ENCODE measurements at places on chromosomes 6 and 20.
A peak's percentile ranks its signal among the peaks of the same experiment; 100 is the strongest.

DNA sequence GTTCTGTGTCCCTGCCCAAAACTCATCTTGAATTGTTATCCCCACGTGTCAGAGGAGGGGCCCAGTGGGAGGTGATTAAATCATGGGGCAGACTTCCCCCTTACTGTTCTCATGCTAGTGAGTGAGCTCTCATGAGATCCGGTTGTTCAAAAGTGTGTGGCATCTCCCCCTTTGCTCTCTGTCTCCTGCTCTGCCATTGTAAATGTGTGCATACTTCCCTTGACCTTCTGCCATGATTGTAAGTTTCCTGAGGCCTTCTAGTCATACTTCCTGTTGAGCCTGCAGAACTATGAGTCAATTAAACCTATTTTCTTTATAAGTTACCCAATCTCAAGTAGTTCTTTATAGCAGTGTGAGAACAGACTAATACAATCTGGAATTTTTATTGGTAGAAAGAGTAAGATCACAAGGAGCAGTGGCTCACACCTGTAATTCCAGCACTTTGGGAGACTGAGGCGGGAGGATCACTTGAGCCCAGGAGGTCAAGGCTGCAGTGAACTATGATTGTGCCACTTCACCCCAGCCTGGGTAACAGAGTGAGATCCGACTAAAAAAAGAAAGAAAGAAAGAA lies 47.1 kb upstream of the SLC22A16 start:
- no peak for DNase-seq
- no peak overlapping the region for H3K4me3 ChIP-seq
- peaks cover 9% of the 10 kb centered on the region for H3K27me3 ChIP-seq
- H3K4me1 ChIP-seq = peaks cover 7% of the 10 kb centered on the region

DNA sequence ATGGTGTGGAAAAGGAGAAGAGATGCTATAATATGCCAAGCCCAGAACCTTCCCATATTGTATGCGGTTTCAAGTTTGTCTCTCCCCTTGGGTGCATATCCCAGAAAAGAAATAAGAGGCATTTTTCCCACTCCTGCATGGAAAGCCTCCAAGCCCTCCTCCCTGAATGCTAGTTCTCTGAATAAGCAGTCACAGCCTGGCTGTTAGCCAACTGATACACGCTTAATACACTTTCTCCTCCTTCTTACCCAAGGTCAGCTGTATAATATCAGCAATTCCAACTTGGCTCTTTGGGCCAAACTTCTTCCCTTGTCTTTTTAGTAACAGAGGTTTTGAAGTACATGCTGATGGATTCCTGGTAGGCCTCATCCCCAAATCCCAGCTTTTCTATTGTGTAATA lies 440.1 kb downstream of the EPHA7 start:
- H3K4me1 ChIP-seq = no peaks in the 10 kb centered on the region
- no peak overlapping the region for H3K4me3 ChIP-seq
- no peak for DNase-seq
- no peak overlapping the region for H3K27ac ChIP-seq
- no peaks in the 10 kb centered on the region for H3K27me3 ChIP-seq
- no peaks in the 10 kb centered on the region for H3K36me3 ChIP-seq

DNA sequence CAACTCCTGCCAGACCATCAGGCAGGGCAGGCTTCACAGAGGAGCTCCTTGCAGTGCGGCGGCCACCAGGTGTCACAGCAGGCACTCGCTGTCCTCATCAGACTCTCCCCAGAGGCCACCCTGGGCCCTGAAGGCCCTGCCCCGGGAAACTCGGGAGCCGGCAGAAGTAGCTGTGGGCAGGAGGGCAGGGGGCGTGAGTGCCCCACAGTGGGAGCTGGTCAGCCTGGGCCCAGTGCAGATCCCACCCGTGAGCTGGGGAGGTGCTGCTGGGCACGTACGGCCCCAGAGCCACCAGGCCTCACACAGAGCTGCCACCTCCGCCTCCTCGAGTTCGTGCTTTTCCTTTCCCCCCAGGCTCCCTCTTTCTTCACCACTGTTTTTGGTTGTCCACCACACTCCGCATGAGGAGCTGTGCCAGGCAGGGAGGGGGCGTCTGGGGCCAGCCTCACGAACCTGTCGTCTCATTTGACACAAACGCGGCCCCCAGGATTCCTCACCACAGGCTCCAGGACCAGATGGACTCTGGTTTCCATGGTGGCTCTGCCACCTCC lies 33.8 kb downstream of the FRMD1 start:
- DNase-seq = no peak
- H3K27me3 ChIP-seq = no peaks in the 10 kb centered on the region
- H3K36me3 ChIP-seq = no peaks in the 10 kb centered on the region
- H3K4me3 ChIP-seq = no peak overlapping the region

- no peaks in the 10 kb centered on the region for H3K4me1 ChIP-seq
- no peak for DNase-seq
- H3K4me3 ChIP-seq = no peak overlapping the region
- H3K27ac ChIP-seq = no peak overlapping the region
- no peaks in the 10 kb centered on the region for H3K36me3 ChIP-seq
Measured at GRCh38 chr6:74213995-74214394, 518.0 kb downstream of the CD109 start.

- DNase-seq = no peak
- no peak overlapping the region for H3K27ac ChIP-seq
- peaks cover 46% of the 10 kb centered on the region for H3K4me1 ChIP-seq
- no peaks in the 10 kb centered on the region for H3K27me3 ChIP-seq
- H3K4me3 ChIP-seq = no peak overlapping the region
Measured at GRCh38 chr6:56757588-56757984, 114.9 kb upstream of the DST start.

DNA sequence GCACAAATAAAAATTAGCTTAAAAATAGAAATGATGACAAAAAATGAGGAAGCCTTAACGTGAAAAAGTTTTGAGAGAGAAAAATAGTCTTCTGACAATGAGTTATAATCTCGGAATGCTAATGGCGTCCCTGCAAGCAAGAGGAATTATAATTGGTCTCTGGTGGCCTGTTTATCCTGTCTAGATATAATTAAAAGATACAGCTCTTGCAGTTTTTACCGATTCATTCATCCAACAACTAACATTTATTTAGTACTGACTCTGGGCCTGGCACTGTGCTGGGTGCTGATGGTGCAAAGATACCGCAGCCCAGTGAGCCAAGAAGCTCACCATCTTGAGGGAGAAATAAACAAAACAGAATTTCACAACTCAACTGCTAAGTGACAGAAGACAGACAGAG lies 31.6 kb upstream of the ANKRD60 start:
- H3K36me3 ChIP-seq = peaks cover 3% of the 10 kb centered on the region
- no peak overlapping the region for H3K27ac ChIP-seq
- DNase-seq = no peak
- H3K27me3 ChIP-seq = no peaks in the 10 kb centered on the region

GRCh38 chr6:122363769-122364483 lies 35.5 kb upstream of the HSF2 start:
- no peak overlapping the region for H3K27ac ChIP-seq
- H3K4me1 ChIP-seq = no peaks in the 10 kb centered on the region
- no peaks in the 10 kb centered on the region for H3K36me3 ChIP-seq
- H3K27me3 ChIP-seq = peaks cover 3% of the 10 kb centered on the region
- H3K4me3 ChIP-seq = no peak overlapping the region

GRCh38 chr20:57388953-57389694 lies 2.1 kb upstream of the RBM38 start:
- no peaks in the 10 kb centered on the region for H3K36me3 ChIP-seq
- DNase-seq = peak; percentile 42
- H3K4me1 ChIP-seq = peaks cover 38% of the 10 kb centered on the region
- H3K27me3 ChIP-seq = peaks cover 6% of the 10 kb centered on the region
- H3K4me3 ChIP-seq = peak overlapping the region; percentile 88
- H3K27ac ChIP-seq = no peak overlapping the region

Data from neural crest cell (in vitro differentiated cells).